ENCODE measurements at places on chromosomes 5 and 9.

DNA sequence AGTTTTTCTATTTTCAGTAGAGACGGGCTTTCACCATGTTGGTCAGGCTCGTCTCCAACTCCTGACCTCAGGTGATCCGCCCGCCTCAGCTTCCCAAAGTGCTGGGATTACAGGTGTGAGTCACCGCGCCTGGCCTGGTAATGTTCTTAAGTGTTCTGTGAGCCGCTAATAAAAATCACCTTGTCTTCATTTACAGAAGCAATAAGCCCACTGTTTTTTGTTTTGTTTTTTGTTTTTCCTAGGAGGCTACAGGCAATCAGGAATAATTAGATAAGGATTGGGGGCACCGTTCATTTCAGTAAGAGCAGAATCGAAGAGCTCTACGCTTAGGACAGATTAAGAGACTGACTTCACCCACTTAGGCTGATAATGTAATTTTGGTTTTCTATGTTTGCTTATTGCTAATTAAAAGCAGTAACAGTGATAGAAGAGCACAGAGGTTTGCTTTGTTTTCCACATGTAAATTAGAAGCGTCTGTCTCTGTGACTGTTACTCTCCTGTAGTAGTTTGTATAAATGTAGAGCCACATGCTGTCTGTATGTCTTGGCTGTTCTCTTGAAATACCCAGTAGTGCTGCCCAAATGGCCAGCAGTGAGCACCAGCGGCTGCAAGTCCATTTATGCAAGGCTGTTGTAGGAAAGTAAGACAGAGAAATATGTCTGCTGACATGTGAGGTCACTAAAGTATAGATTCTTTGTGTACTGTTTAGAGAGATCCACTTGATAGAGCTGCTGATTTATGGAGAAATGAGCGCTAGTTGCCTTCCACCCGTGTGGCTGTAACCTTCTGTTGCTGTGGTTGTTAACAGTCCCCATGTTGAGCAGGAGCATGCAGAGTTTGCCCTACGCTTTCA lies 30.5 kb downstream of the TRIO start:
- DNase-seq = no peak

GRCh38 chr9:130929571-130930038 lies 9.4 kb downstream of the FIBCD1 start:
- no peak for DNase-seq

GRCh38 chr5:34496260-34496691 lies 159.9 kb upstream of the RAI14 start:
- DNase-seq = no peak

GRCh38 chr5:128353441-128354107 lies 184.5 kb downstream of the FBN2 start:
- no peak for DNase-seq

DNA sequence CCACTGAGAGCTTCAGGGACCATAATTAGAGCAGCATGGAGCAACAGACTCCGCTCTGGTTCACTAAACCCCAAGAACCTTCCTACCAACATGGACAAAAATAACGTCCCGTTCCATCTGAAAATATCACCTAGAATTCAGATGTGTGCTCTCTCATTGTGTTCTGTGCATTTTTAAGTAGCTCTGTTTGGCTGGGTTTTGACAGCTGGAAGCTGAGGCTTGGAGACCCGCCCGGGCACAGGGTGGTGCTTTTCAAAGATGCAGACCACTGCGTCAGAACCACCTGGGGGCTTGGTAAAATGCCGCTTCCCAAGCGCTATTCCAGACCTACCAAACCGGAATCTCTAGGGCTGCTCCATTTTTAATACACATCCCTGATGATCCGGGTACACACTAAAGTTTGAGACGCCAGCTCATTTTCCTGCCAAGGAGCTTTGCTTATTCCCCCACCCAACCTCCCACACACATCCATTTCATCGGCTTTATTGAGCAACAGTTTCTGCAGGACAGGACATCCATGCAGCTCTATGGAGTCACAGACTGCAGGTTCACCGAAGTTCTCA lies 104.8 kb downstream of the GABBR2 start:
- DNase-seq = no peak

- DNase-seq = no peak
These were observed 9.9 kb downstream of the PLK2 start for GRCh38 chr5:58450018-58450417.

DNA sequence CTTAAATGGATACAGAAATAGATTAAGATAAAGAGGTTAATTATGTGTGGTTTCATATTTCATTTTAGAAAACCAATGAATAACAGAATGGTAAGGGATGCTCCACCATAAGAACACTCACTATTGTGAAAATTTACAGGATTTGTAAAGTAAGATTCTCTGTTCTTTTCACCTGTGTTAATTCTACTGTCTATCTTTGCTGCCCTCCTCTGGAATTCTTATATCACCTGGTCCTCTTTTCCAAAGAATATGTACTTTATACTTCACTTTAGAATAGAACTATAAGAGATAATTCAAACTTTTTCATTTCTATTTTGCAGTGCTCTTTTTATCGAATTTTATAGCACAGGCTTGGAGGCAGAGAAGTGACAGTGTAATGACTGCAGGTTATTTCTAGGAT lies 213.4 kb downstream of the LURAP1L start:
- DNase-seq = no peak

DNA sequence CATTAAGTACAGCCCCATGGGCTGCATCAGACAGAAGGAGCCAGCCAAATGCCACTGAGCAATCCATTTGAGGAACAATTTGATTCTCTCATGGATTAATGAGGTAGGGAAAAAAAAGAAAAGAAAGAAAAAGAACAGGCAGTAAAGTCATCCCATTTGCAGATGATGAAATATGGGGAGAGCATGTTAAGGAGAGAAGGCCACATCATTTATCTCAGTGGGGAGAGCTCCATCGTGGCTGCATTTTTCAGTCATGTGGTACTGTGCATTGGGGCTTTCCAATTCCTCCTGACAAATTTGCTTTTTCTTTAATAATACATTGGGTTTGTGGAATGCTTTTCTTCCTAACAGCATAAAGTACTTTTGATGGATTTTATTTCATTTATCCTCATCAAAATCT lies 375.2 kb upstream of the TLE4 start:
- DNase-seq = no peak

- no peak for DNase-seq
These were observed 617.2 kb downstream of the PDE4D start for GRCh38 chr5:59276325-59276675.

DNA sequence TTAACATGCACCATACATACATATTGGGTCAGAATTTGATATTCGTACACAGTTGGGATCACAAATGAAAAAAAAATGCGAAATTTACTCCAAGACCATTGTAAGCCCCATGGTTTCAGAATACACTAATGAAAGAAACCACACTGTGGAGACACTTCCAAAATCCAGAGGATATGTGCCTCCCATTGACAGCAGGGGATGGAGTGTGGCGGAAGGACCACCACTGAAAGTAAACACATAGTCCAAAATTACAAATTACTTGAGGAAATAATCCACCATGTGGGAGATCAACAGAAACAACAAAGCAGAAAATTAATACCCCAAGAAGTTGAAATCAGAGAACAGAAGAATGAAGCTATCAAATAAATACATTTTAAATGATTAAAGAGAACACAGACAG lies 291.6 kb upstream of the PAPPA start:
- no peak for DNase-seq

DNA sequence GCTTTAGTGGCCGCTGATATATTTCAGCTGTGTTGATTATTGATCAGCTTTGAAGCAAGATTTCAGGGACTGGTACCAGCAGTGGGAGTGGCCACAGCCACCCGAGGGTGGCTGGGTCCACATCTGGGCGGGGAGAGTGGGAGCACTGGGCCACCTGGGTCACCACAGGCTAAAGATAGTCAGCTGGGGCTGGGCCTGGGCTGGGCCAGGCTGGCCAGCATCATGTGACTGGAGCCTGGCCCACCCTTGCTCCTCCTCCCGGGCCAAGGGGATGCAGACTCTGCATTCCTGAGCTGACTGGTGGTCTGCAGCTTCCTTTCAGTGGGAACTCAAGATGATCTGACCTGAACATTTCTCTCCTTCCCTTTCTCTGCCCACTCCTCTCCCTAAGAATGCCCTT lies 27.1 kb downstream of the LARP1 start:
- DNase-seq = no peak

GRCh38 chr5:90131383-90132133 lies 278.0 kb downstream of the CETN3 start:
- DNase-seq = no peak

DNA sequence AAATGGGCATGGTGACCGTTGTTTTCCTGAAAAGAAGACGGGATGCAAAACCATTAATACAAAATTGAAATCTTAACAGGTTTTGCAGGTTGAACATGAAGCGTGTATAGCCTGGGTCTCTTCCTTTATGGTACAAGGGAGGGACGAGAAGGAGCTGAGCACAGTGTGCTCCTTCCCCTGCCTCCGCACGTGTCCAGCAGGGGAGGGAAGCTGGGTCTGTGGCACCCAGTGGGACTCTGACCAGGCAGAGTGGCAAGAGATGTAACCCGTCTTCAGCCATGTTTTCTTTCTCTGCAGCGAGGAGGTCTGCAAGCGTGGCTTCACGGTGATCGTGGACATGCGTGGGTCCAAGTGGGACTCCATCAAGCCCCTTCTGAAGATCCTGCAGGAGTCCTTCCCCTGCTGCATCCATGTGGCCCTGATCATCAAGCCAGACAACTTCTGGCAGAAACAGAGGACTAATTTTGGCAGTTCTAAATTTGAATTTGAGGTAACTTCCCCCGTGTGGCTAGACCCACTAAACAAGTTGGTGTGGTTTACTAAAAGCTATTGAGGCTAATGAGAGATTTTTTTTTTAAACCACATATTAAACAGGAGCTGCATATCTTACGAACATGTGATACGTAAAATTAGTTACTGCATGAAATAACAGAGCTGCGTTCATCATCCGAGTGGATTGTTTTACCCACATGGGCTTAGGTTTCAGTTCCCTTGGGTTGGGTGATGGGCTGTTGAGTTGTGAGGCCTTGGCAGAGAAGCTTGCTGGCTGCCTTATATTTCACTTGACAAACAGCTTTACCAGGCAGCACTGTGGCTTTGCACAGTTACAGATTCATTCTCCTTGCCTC lies 143.7 kb downstream of the TRIO start:
- DNase-seq = no peak

DNA sequence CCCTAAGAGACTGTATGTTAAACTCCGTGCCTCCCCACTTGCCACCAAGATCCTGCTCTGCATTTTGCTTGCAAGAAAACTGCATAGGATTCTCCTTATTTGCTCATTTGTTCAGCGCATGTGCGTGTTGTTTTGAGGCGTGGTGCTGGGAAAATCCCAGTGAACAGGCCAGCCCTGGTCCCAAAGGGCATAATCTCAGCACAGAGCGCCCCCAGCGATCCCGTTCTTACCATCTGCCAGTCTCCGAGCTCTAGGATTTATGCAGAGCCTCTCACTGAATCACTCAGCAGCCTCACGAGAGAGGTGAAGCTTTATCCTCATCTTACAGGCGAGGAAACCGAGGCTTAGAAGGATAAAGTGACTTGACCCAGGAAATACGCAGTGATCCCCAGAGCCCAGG lies 11.5 kb downstream of the PRRX2 start:
- no peak for DNase-seq

DNA sequence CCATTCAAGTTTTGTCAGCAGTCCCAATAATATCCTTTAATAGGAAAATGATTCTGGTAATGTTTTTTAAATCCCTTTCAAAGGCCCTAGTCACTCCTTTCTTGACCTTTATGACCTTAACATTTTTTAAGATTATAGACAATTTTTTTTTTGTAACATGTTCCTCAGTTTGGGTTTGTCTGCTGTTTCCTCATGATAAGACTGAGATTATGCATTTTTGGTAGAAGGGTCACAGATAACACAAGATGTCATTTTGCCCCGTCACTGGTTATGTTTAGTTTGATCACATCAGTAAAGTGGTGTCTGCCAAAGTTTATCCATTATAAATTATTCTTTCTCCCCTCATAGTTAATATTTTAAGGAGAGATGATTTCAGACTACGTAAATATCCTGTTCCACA lies 16.0 kb upstream of the PTPDC1 start:
- no peak for DNase-seq

GRCh38 chr9:127224178-127224882 lies 40.2 kb upstream of the GARNL3 start:
- peak; percentile 93 for DNase-seq

DNA sequence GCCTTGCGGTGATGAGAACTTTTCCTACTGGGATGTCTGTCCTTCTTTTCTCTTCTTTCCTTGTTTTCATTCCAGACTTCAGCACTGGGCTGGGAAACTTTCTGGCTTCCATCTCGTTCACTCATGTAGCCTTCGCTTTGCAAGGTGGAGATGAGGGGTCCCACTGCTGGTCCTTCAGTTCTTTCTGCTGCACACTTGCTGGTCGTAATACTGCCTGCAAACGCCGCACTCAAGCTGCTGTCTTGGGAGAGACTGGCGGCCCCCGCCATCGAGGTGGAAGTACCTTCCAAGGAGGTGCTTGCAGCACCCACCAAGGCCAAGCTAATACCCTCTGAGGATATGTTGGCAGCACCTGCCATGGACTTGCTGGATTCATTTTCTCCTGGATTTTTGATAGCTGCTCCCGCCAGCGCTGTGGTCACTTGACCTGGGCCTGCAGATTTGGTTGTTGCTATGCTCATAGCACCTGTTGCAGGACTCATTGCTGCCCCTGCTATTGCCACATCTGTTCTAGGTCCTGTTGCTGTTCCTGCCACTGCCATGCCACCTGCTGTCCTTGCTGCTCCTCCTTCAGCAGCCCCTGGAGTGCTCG lies 3.0 kb downstream of the GARIN3 start:
- peak; percentile 17 for DNase-seq

GRCh38 chr9:36258996-36259533 lies 817 bp upstream of the GNE start:
- DNase-seq = no peak

GRCh38 chr5:78639791-78640190 lies 8.8 kb downstream of the LHFPL2 start:
- DNase-seq = no peak

DNA sequence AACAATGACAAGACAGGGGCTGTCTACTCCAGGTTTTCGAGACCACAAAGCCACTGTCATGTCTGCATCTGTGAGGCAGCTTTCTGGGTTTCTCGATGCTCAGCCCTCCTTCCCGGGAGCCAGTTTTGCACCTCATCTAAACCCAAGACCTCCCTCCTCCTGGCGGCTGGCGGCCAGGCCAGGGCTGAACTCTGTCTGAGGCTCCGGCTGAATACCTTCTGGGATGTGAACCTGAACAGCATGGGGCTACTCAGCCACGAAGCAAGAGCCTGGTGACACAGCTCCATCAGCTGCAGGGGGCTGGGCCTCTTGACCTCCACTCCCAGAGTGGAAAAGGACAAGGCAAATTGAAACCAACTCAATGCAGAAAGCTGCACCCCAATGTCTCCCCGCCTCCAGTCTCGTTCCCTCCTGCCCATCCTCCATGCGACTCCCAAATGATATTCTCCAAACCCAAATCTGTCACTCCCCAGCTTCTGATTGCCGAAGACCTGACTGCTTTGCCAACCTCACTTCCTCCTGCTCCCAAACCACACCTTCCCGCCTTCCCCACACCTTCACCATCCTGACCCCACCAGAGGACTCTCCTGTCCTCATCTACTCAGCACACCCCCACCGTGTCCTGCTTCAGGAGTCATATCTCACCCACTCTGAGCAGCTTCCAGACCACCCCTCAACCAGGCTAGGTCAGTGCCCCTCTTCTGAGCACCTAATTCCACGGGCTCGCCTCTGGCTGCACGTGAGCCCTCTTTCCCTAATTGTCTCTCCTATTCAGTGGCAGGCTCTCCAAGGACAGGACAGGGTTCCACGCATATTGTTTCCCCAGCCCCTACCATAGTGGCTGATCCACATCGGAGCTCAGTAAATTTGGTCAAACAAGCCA lies 4.5 kb downstream of the ANKS6 start:
- no peak for DNase-seq

Measured in activated T-cell treated with anti-CD3 and anti-CD28 coated beads, Interleukin-2, amount 50 U/mL, for 48 hours (primary cell).